ENCODE measurements at places on chromosomes 7 and 10. TPM values are rescaled to one million over a fixed set of nuclear protein-coding genes. Genes with fewer than 3 reads are reported as not detected.

LIPM gene
- total RNA-seq: not detected

SPAM1 gene
- not detected for total RNA-seq

UCN3 gene
- not detected for total RNA-seq

NYAP1 gene
- total RNA-seq: 1.8 TPM

ANKRD30A gene
- not detected for total RNA-seq

OR2A12 gene
- total RNA-seq: under 0.01 TPM

CLEC5A gene
- not detected for total RNA-seq

GPRIN2 gene
- total RNA-seq: not detected

NOS3 gene
- total RNA-seq: 1.8 TPM

BMPER gene
- 181 TPM for total RNA-seq

EIF5AL1 gene
- 1.5 TPM for total RNA-seq

INMT gene
- total RNA-seq: 0.65 TPM

FAS gene
- total RNA-seq: 33.8 TPM

MSMB gene
- not detected for total RNA-seq

EPDR1 gene
- total RNA-seq: 50.4 TPM

SAP25 gene
- not detected for total RNA-seq

CRPPA gene
- 2.7 TPM for total RNA-seq

CLRN3 gene
- not detected for total RNA-seq

TRIM74 gene
- total RNA-seq: not detected

MCM10 gene
- 4.1 TPM for total RNA-seq

LAMB4 gene
- under 0.01 TPM for total RNA-seq

FAM25G gene
- not detected for total RNA-seq

DGKB gene
- not detected for total RNA-seq

DRGX gene
- not detected for total RNA-seq

PAX2 gene
- total RNA-seq: not detected

All from articular chondrocyte of knee joint (primary cell).